ENCODE measurements at places on chromosomes 13 and 19.

- DNase-seq = no peak
Measured at GRCh38 chr13:109497917-109498316, 288.5 kb downstream of the IRS2 start.

- DNase-seq = no peak
Measured at GRCh38 chr19:56111601-56112312, 9.3 kb downstream of the ZNF787 start.

DNA sequence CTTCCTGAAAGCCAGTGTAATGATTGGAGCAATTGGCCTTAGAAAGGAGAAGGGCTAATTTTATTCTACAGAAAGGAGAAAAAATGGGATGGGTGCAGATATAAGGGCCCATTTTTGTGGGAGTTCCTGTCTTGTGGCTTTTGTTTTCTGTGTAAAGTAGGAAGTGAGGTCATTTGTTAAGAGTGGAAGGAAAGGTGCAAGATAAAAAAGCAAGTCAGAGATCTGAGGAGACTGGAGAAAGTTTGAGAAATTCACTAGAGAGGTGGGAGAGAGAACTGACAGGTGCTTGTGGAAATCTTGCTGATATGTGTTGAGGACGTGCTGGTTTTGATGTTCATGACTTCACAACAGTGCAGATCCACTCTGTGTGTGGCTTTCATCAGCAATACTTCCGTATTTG lies 349.4 kb downstream of the DLEU7 start:
- no peak for DNase-seq

DNA sequence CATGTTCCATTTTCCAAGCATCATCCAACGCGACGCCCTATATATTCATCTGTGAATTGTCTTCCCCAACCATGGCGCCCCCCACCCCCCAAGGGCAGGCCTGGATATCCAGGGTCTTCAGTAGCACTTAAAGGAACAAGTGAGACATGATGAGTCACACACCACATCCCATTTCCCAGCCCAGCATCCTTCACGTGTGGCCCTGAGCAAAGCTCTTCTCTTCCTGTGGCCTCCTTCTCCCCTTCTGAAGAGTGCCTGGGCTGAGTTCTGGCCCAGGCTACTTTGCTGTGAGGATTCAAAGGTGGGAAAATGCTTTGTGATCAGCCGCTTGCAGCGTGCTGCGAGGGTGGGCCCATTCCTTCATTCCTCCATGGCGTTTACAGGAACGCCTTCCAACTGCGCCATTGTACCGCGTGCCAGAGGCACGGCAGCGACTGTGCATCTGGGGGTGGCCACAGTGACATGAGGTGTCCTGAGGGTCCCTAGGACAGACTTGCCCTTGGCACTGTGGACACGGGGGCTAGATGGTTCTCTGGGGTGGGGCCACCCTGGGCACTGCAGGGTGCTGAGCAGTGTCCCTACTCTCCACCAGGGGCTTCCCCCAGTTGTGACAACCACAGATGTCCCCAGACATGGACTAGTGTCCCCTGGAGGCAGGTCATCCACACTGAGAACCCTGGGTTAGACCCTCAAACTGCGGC lies 11.7 kb downstream of the PLIN4 start:
- DNase-seq = no peak

DNA sequence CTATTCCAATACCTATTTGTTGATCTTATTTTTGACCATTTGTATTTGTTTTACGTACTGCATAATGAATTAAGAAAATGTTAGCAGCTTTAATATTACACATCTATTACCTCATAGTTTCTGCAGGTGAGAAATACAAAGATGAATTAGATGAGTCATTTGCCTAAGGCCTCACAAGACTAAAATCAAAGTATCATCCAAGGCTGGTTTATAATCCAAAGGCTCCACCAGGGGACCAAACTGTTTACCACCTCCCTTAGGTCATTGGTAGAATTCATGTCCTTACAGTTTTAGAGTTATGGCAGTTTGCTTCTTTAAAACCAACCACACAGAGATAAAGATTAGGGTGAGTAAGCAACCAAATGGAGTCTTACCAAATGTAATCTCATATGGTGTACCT lies 848.1 kb downstream of the SLITRK6 start:
- no peak for DNase-seq

DNA sequence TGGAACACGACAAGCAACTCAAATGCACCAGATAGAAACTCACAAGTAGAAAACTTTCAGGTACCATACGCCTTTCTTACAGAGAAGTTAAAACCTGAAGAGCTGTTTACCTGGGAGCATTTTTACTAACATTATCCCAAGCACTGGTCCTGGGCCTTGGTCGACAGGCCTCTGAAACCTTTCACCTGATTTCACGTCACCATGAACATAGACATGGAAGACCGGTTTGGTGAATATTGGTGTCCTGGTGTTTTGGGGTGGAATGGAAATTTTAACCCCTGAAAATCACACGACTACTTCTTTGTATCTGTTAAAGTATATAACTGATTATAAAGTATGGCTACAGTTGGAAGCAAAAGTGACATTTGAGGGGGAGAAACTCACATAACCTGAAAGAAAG lies 176.6 kb upstream of the ARGLU1 start:
- no peak for DNase-seq

DNA sequence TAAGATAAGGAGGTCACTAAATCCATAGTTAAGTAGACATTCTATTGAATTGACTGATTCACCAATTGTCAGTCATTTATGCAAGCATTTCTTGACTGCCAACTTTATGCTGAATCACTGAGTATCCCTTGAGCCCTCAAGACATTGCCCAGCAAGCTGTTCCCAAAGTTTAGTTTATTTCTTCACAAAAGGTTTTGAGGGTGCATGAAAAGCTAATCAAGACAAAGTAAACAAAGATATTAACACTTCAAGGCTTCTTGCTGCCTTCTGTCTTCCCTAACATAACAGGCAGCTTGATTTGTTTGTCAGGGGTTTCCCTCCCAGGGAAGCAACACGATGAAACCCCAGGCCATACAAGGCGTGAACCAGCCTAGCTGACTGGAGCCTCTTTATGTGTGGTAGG lies 374.4 kb downstream of the SPRY2 start:
- peak; percentile 85 for DNase-seq

- DNase-seq = no peak
Measured at GRCh38 chr13:91241221-91241933, 106.1 kb upstream of the MIR17HG start.

- no peak for DNase-seq
Measured at GRCh38 chr13:98298599-98298998, 121.5 kb upstream of the RNF113B start.

DNA sequence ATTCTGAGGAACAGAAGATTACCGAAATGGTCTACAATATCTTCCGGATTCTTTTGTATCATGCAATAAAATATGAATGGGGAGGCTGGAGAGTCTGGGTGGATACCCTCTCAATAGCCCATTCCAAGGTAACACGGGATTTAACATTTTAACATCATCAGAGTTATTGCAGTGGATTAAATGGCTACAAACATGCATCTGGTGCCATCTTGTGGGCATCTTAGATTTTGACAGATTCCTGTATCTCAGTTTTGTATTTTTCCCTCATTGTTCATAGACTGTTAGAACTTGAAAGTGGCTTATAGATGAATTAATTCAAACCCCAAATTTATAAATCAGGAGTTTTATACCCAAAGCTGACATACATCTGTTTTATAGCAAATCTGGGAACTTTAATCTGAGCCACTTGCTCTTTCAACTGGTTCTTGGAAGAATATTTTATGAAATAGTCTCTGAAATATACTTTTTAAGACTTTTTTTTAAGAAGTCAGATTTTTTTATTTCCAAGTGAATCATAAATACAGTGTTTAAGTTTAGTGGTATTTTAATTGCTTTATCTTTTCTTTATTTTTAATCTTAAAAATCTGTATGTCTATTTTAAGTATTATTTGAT lies 215.2 kb downstream of the NBEA start:
- peak; percentile 7 for DNase-seq

DNA sequence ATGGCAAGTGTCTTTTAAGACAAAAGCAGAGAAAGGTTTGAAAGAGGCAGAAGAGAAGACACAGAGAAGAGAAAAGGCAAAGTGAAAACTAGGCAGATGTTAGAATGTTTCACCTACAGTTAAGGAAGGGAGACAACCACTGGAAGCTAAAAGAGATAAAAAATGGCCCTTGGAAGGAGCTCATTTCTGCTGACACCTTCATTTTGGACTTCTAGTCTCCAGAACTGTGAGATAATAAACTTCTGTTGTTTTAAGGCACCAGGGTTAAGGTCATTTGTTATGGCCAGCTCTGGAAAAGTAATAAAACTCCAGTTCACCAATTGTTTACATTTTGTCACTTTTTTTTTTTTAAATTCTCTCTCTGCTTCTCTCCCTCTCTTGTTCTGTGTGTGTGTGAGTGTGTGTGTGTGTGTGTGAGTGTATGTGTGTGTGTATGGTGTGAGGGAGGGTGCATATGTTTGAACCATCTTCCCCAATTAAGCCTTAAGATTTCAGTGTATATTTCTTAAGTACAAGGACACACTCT lies 374.6 kb downstream of the DACH1 start:
- no peak for DNase-seq

GRCh38 chr13:31477961-31478360 lies 261.4 kb upstream of the RXFP2 start:
- no peak for DNase-seq

DNA sequence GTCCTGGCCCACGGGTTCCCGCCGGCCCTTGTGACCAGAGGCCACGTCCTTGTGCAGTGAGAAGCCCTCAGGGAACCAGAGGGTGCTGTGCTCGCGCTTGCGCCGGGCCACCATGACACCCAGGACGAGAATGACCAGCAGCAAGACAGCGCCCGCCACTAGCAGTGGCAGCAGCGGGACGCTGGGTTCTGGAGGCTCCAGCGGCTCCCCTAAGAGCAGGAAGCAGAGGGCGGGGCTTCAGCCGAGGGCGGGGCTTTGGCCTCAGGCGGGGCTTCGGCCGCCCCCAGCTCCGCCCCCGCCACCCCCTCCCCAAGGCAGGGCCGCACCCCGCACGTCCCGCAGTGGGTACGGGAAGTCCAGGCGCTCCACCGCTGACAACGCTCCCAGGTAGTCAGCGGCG lies 30.4 kb downstream of the NOTCH3 start:
- DNase-seq = no peak

- DNase-seq = no peak
Measured at GRCh38 chr13:36526897-36527296, 94.6 kb downstream of the CCNA1 start.

- no peak for DNase-seq
Measured at GRCh38 chr13:112850273-112850672, 118.7 kb upstream of the MCF2L start.

DNA sequence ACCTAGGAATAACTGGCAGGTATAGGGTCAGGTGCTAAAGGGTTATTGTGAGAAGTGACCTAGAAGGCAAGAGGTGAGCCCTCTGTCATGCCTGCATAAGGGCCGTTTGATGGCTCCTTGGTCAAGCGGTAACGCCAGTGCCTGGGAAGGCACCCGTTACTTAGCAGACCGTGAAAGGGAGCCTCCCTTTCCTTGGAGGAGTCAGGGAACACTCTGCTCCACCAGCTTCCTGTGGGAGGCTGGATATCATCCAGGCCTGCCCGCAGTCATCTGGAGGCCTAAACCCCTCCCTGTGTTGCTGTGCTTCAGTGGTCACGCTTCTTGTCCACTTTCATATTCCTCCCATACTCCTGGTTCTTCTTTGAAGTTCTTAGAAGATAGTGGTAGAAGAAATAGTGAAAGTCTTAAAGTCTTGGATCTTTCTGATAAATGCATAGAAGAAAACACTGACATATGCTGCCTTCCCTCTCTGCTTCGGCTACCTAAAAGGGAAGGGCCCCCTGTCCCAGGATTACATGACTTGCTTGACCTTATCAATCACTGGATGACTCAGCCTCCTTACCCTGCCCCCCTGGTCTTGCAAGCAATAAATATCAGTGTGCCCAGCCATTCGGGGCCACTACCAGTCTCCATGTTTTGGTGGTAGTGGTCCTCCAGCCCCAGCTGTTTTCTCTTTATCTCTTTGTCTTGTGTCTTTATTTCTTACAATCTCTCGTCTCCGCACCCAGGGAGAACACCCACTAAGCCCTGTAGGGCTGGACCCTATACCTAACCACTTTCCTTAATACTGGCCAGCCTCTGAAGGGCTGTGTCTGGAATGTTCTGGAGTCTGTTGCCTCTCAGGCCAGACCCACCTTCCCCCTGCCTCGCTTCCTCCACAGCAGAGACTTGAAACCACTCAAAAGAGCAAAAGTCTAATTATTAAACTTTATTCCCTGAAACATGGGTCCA lies 16.1 kb upstream of the ABCC4 start:
- peak; percentile 26 for DNase-seq

GRCh38 chr13:24921881-24922280 lies 157.9 kb downstream of the RNF17 start:
- no peak for DNase-seq

- peak; percentile 53 for DNase-seq
Measured at GRCh38 chr19:10286803-10287737, at the start of gene ICAM4. Gene ICAM4 (plus strand): TSS chr19:10286955. CDS start chr19:10287013, 58 bp downstream.

GRCh38 chr13:59843040-59843439 lies 320.7 kb downstream of the DIAPH3 start:
- DNase-seq = no peak

DNA sequence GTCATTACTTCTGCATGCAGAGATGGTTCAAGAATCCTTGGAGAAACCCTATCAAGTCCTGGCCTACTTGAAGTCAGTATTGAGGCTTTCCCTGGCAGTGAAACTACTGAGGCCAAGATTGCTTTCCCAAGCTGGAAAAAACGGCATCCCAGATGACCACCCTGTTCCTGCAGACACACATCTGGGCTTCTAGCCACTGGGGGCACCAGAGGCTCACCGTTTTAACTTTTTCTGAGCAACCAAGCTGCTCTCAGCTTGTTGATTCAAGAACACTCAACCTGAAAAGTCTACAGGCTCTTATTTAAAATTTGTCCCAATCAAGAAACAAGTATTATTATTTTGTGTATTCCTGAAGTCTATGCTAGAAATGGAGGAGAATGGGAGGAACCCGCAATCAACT lies 66.6 kb downstream of the SPRYD7 start:
- peak; percentile 44 for DNase-seq

DNA sequence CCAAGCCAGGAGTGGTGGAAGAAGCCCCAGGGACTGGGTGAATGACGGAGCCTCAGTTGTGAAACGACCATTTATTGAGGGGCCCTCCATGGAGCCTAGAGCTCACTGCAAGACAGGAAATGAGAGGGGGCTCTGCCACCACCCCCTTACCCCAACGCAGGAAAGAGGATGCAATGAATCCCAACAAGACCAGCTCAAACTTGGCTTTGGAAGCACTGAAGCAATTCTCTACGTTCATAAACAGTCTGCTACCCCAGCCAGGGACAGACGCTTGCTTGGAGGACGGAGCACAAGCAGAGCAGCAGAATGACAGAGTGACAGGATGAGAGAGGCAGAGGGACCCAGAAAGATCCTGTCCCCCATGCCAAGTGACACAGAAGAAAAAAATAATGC lies 1.0 kb downstream of the PRKACA start:
- DNase-seq = no peak

DNA sequence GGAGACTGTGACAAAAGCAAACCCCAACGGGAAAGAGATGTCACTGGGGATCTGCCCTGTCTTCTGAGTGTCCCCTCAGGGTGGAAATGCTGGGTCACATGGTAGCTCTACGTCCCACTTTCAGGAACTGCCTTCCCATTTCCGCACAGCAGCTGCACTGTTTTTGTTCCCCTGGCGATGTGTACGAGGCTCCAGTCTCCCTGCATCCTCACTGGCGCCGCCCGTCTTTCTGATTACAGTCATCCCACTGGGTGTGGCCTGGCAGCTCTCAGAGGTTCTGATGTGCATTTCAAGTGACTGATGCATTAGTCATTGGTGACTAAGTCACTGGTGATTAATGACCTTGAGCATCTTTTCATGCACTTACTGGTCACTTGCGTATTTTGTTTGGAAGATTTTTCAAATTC lies 21.2 kb downstream of the PCID2 start:
- peak; percentile 63 for DNase-seq

All from ELF-1 (cell line).